ENCODE measurements at places on chromosomes 5 and 9.

DNA sequence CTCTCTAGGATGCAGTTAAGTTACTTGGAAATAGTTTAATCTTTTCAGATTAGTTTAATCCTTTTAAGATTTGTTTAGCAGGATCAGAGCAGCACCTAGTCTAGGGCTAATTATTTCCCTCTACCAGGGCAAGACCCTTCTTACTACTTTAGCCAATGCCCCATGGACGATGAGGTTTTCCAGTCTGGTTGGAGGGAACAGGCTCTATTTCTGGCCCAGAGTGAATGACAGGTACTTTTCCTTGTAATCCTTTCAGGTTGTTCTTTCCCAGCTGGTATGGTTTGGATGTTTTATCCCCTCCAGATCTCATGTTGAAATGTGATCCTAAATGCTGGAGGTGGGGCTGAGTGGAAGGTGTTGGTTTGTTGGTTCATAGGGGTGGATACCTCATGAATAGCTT lies 27.2 kb downstream of the PTTG1 start:
- DNase-seq = no peak

DNA sequence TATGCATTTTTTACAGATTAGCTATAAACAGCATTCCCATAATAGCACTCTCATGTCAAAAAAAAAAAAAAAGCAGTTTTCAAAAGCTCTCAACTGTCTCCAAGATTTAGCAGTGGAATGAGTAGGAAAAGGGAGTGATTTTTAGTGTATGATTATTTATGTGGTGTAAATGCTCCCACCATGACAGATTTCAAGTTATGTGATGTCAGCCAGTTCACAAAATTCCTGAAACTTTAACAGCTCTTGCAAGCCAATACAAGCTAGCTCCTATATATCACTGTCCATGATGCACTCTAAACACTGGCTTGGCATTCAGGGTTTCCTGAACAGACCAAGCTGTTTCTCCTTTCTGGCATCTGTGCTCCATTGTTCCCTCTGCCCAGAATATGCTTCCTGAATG lies 7.9 kb upstream of the ANKDD1B start:
- DNase-seq = no peak

DNA sequence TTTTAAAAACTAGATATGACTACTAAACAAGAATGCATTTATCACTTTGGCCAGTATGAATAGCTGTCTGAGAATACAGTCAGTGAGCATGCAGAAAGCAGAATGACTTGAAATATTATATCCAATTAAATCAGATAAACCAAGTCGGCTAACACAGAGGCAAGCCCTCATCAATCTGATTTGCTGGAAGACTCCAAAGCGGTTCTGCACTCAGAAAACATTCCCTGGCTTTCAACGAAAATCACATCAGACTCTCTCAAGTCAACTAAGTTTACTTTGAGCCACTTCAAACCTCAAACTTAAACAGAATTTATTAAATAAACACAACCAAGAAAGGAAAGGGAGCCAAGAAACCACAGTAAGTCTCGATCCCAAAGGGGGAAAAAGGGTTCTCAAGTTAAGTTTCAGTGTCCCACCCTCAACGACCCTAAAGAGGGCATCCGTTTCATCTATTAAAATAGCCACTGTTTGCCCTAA lies 1.4 kb downstream of the MYO10 start:
- no peak for DNase-seq

GRCh38 chr9:16527573-16527972 lies 342.9 kb downstream of the BNC2 start:
- DNase-seq = no peak

- no peak for DNase-seq
These were observed 67.4 kb downstream of the VCAN start for GRCh38 chr5:83538786-83539462.

GRCh38 chr9:123548741-123549545 lies 192.9 kb downstream of the CRB2 start:
- DNase-seq = no peak

- DNase-seq = no peak
These were observed 15.2 kb downstream of the QSOX2 start for GRCh38 chr9:136230365-136230764.

GRCh38 chr5:179806250-179807048 lies at the start of gene MGAT4B:
Gene MGAT4B, minus strand, starts transcription at chr5:179806866. Its CDS starts 283 bp downstream, at chr5:179806583.
- no peak for DNase-seq

GRCh38 chr9:125633116-125633745 lies 73.8 kb downstream of the MAPKAP1 start:
- DNase-seq = no peak

GRCh38 chr9:74721696-74722660 lies 165.7 kb downstream of the TRPM6 start:
- no peak for DNase-seq

DNA sequence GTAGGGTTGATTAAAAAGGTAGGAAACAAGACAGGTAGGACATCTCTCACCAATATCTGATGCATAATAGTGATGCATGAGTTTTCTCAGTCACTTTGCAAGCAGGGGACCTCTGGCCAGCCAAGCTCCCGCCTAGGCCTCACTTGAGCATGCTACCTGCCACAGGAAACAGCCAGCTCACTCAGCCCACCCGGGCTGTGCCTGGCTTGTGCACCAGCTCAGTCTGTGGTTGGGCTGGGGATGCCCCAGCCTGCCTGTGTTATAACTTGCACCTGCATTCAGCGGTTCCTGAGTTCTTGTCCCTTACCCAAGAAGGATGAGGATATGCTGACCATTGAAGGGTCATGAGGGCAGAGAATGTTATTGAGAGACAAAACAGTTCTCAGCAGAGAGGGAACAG lies 172.8 kb upstream of the PLCXD3 start:
- no peak for DNase-seq

DNA sequence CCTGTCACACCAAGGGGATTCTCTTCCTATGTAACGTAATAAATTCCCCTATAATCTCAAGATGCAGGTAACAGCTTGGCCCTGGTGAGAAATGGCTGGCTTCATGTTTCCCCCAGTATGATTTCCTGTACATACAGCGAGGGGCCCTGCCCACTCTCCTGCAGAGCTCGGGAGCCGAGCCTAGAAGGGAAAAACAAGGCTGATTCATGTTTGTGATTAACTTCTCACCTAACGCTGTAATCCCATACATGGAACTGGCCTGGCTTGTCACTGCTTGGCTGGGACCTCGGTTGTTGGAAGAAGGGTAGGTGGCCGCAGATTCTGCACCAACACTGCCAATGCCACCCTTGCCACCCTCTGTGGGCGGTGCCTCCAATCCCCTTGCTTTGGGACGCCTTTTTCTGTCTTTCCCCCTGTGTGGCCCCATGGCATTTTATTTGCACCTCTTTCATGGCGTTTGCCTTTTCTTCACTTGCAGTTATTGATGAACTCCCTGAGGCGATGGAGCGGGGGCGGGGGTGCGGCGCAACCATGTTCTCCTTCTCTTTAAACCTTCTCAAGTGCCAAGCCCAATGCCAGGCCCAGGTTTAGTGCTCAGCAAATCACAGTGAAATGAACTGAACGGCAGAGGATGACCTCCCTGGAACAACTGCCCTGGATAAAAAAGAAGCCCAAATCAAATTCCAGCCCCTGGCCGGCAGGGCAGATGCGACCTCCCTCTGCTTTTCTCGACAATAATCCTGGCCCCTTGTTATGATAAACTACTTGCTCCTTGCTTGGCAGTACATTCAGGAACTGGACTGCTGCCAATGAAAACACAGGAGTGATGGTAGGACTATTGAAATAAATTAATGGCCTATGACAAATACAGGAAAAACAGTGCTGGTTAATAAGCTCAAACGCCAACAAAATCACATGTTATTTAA lies 108.1 kb downstream of the TMEM174 start:
- no peak for DNase-seq

GRCh38 chr9:5580650-5581049 lies 48.3 kb upstream of the RIC1 start:
- no peak for DNase-seq

DNA sequence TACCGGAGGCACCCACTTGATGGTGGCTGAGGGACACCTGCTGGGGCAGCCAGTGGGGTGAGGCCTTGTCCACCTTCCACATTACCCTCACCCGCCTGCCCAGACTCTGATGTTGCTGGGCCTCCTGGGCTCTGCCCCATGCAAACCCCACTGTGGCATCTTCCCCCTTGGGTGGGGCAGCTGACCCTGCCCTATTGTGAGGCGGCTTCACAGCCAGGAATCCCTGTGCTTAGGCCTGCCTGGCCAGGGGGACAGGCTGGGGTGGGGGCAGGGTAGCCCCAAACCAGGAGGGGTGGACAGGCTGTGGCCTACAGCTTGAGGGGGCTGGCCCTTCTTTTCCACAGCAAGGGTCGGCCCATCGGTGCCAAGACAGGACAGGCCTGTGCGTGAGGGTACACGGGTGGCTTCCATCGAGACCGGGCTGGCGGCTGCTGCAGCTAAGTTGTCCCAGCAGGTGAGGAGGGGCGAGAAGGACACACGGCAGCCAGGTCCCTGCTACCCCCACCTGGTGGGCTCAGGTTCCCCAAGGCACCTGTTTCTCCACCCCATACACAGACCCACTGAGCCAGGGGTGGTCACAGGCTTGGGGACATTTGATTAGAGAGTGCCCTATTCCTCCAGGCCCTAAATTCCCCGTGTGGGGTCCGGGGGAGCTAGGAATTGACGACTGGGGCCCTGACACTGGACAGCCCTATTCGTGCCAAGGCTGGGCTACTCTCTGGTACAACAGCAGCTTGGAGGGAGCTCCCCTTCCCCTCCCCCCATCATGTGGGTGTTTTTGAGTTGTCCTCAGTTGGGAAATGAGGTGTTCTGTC lies 99.2 kb downstream of the PHF2 start:
- DNase-seq = no peak

DNA sequence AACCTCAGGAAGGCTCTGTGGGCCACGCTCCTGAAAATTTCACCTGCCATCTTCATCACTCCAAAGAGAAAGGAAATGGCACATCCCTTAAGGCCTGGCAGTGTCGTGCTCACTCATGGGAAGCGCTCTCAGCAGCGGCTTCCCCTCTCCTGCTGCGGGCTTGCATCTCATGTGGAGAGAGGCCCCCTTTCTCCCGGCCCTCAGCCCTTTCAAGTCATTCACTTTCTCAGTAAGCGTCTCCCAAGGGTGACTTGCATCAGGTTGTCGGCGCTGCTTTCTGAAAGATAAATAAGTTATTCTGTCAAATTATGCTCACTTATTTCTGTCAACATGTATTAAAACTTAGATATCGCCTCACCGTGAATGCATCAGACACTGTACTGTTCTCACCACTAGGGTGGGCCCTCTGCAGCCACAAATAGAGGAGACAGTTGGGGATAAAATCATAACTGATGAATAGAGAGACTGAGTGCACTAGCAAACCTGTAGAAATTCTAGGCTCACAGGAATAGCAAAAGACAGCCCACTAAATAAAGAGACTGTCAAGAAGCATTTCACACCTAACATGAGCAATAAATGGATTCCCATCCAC lies 174.6 kb downstream of the RFK start:
- no peak for DNase-seq

Data from activated gamma-delta T cell treated with anti-CD3 and anti-CD28 coated beads, Interleukin-2, amount 50 U/mL, for 16 hours (primary cell).